ENCODE measurements at places on chromosomes 4 and X.

DNA sequence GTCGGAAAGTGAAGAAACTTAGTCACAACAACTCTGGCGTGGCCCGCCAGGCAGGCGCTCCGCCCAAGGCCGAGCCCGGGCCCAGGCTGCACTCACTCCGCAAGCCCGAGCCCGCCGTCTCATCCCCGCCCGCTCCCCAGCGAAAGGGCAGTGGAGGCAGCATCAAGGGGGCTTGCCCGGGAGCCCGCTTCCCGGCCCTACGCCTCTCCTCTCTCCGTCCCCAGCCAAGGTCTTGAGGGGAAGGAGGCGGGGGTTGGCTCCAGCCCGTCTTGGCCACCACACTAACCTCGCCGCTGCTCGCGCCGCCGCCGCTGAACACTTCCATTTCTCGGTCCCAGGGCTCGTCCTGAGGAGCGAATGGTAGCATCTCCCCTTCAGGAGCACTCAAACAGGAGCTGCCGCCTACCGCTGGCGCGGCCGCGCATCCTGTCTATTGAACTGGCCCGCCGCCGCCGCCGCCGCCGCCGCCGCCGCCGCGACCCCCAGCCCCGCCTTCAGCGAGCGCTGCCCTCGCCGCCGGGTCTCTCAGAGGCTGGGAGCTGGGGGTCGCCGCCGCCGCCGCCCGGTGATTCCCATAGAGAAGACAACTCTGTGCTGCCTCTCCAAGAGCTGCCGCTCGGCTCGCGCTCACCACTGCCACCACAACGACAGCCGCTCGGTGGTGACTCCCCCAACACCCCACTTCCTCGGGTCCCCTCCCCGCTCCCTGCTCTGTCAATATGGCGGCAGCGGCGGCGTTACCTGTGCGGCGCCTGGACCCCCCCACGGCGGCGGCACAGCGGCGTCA, at the start of gene RPS6KA6:
TSS of gene RPS6KA6 (minus strand) at position 667 of the 787 bp plus-strand sequence. CDS start at position 367, 300 bp downstream.
- no peak for DNase-seq

- no peak for DNase-seq
These were observed 15.8 kb downstream of the SCD5 start for GRCh38 chr4:82782626-82783345.

- DNase-seq: no peak
These were observed 86.6 kb downstream of the STK32B start for GRCh38 chr4:5137927-5138326.

GRCh38 chr4:7096236-7096635, 28.4 kb upstream of the GRPEL1 start:
- DNase-seq: no peak

GRCh38 chr4:37758226-37758625, 68.3 kb upstream of the PGM2 start:
- no peak for DNase-seq

- DNase-seq: no peak
These were observed 72.5 kb downstream of the ACOX3 start for GRCh38 chr4:8368061-8368481.

DNA sequence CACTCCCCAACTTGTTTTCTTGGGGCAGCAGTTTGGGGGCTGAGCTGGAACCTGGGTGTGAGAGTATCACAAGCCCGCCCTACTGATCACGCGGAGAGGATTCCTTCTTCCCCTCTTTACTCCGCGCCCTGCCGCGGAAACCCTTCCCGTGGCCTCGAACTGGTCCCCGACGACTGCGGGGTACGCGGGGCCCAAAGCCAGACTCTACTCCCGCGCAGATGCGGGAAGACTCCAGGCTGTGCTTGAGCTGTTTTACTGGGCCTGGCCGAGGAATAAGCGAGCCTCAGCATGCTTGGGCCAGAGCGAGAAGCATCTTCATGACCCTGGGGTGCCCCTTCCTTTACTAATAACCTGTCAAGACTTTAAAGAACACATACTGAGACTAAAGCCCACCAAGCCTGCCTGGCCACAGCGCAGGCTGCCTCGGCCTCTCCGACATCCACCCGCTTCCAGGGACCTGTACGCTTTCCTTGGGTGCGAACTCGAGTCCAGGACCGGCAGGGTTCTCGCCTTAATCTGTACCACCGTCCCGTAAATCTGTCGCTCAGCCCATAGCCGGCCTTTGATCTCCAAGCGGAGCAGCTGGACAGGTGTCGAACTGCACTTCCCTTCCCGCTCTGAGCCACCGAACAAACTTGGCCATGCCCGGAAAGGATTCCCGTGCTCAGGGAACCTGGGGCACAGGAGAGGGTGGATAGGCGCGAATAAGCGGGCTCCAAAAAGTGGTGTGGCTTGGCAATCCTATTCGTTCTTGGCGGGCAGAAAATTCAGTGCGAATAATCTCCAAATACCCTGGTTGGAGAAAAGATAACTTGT, 55.0 kb upstream of the TMEM33 start:
- DNase-seq: no peak

- DNase-seq: no peak
These were observed 468.5 kb upstream of the FTHL17 start for GRCh38 chrX:31540313-31540712.

GRCh38 chr4:27368781-27369180, 508.1 kb downstream of the STIM2 start:
- DNase-seq: no peak

DNA sequence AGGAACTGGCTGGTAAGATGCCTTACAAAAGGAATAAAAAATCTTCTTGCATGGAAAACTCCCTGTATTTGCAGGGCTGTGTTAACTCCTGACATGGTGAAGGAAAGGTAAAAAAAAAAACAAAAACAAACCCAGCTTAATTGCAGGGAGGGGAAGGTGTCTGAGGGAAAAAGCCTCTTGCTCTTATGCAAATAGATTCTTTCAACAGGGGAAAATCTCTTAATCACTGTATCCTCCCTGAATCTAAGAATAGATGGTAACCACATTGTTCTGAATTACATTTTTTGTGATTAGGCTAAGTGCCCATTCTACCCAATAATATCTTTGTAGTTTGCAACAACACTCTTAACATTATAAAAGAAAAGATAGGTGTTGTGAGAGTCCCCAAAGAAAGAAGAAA, 172.6 kb downstream of the RBM46 start:
- no peak for DNase-seq

Data from SHP77 (cell line).